ENCODE measurements at places on chromosomes 2 and 18.

- DNase-seq: no peak
Measured at GRCh38 chr2:17388798-17389197, 129.4 kb downstream of the RAD51AP2 start.

DNA sequence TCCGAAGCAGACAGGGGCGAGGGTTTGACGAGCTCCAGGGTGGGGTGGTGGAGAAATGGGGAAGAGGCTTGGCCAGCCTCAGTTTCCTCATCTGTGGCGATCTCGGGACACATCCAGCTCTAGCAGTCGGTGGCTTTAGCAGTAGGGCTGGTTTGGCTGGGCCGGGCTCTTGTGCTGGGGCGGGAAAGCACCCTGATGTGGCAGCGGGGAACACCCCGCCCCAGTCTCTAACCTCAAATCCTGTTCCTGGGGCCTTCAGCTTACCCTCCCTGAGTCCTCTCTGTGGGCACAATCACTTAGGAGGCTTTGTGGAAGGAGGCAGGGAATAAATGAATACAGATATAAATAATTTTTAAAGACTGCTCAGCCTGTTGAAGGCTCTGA, 26.5 kb upstream of the MCFD2 start:
- DNase-seq: peak; percentile 77

DNA sequence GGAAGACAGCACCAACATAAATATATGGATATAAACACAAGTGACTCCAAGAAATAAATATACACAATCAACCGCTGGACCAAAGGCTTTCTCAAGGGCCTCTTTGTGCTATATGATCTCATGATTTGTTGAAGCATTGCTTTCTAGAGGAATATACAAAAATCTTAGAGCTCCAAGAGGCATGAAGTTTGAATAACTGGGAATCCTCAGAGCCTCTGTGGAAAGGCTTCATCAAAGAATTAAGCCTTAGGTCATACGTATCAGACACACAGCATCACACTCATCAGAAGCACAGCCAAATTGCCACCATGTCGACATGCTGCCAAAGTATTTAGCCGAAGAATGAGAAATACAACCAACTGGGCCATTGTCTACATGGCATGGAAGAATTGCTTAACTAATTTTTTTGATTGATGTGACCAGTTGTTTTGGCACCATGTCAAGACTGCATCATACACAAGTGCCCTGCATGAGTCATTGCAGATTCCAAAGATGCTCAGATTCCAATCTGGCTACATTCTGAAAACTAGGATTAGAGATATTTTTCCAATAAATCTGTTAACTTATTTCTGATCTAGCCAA, 860.6 kb upstream of the ZEB2 start:
- no peak for DNase-seq

- no peak for DNase-seq
Measured at GRCh38 chr2:149601141-149601796, 13.7 kb upstream of the MMADHC start.

- DNase-seq: no peak
Measured at GRCh38 chr2:126370201-126370600, 285.8 kb upstream of the GYPC start.

DNA sequence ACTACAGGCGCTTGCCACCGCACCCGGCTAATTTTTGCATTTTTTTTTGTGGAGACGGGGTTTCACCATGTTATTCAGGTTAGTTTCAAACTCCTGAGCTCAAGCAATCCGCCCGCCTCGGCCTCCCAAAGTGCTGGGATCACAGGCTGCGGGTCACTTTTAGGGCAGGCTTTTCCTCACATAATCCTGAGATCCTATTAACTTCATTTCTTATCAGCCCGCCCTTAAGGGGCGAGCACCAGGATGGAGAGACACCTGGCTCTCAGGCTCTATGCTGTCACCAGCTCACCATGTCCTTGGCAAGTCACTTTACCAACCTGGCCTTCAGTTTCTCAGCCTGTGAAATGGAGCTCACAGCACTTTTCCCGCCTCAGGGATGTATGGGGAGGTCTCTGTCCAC, 23.0 kb downstream of the ZFP36L2 start:
- no peak for DNase-seq

DNA sequence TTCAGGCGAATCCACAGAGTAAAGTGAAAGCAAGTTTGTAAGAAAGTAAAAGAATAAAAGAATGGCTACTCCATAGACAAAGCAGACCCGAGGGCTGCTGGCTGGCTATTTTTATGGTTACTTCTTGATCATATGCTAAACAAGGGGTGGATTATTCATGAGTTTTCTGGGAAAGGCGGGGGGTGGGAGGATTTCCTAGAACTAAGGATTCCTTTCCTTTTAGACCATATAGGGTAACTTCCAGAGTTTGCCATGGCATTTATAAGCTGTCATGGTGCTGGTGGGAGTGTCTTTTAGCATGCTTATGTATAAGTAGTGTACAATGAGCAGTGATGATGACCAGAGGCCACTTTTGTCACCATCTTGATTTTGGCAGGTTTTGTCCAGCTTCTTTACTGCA, 59.8 kb downstream of the SLC4A3 start:
- no peak for DNase-seq

GRCh38 chr2:104465981-104466380, 387.9 kb upstream of the POU3F3 start:
- DNase-seq: no peak

DNA sequence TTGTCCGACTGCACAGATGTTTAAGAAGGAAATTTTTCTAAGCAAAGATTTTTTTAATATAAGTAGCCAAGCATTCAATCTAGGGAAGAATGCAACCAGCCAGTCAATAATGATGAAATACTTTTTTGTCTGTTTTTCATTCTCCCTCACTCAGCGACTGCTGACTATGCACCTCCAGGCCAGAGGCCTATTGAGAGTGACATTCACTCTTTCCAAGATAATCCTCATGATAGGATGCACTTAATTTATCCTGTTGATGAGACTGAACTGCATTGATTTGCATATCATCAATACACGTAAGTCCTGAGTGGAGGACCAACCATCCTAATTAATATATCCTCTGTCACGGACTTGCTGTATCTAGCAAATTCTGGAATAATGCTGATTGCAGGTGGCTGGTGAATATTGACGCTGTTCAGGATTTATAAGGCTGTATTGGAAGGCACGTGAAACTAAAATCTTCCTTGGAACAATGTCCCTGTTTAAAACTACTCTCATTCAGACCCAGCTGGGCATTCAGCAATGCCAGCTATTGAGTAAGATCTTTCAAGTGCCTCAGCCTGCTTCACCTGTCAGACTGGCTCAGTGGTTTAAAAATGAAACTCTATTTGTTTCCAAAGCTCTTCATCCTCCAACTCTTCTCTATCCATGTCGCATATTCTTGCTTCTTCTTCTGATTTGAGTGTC, 142.2 kb downstream of the MAP2 start:
- DNase-seq: no peak

DNA sequence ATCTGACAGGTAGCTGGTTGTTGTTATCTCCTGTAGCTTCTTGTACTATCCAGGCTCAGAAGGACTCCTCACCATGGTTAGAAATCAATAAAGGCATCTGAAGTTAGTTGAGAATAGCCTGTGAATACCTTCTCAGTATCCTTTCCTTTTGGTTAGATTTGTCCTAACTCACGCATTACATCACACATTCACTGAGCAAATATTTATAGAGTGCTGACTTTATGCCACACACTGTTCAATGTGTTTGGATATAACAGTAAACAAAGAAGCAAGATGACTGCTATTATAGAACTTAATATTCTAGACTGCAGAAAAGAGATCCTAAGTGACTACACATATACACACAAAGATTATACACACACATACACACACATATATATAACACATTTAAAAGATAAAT, 889.9 kb upstream of the CHAC2 start:
- DNase-seq: no peak

DNA sequence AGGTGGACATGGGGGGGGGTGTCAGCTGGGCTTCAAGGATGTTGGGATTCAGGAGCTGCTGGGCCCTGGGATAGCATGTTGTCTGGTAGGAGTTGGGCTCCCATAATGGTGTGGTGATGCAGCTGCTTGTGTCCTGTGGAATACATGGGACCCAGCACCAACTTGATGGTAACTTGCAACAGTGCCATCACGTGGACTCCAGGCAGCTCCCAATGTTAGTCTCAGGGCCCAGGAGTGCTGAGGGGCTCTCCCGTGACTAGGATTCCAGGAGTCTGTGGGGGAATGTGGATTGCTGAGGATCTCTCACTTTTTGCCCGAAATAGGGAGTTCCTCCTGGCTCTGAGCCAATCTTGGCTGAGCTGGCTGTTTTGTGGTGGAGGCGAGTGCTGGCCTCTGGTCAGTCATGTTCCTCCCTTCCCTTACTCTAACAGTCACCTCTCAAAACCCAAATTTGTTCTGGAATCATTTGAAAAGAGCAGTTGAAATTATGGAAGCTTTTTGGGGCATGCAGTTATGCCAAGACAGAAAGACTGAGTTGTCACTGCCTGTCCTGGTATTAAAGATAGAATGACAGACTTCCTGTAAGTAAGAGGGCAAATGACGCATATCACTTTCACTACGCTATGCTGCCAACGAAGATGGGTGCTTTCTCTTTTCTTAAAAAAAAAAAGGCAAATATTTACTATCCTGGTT, 607.1 kb downstream of the ADCYAP1 start:
- no peak for DNase-seq

GRCh38 chr2:6410313-6410712, 455.4 kb downstream of the CMPK2 start:
- DNase-seq: no peak

GRCh38 chr2:180979749-180980105, 678 bp upstream of the UBE2E3 start:
- DNase-seq: no peak

GRCh38 chr2:208150956-208151355, 5.0 kb upstream of the CRYGB start:
- no peak for DNase-seq

GRCh38 chr2:61193670-61194561, 31.9 kb downstream of the C2orf74 start:
- no peak for DNase-seq

- DNase-seq: no peak
Measured at GRCh38 chr18:24986666-24987302, 365.2 kb downstream of the ZNF521 start.

GRCh38 chr18:22705328-22705727, 227.8 kb upstream of the RBBP8 start:
- no peak for DNase-seq

GRCh38 chr2:144937910-144938709, 418.2 kb upstream of the ZEB2 start:
- DNase-seq: no peak

GRCh38 chr2:165778187-165778556, 15.9 kb downstream of the GALNT3 start:
- no peak for DNase-seq

DNA sequence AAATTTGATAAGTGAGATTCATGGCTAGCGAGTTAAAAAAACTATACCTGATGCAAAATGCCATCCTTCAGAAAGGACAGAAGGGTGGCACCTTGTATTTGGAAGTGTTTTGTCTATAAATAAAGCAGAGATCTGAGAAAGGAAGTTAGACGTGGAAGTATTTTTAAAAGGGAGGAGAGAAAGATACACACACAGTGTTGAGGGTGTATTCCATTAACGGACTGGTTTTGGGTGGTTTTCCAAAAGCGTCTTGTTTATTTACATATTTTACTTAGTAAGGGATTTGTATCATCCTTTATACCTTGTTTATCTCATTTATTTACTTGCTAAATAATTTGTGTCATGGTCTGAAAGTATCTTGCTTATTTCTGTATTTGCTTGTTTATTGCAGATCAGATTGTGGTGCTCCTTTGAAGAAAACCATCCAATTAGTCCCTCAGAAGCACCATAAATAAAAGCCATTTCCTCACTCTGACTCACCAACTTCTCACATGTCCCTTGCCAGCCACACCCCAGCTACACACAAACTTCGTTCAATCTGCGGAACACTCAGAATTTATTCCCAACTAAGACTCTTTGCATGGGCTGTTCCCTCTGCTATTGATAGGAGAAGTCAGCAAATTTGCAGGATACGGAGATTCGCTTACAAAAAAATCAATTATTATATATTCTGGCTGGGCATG, 90.8 kb downstream of the FAM124B start:
- no peak for DNase-seq

DNA sequence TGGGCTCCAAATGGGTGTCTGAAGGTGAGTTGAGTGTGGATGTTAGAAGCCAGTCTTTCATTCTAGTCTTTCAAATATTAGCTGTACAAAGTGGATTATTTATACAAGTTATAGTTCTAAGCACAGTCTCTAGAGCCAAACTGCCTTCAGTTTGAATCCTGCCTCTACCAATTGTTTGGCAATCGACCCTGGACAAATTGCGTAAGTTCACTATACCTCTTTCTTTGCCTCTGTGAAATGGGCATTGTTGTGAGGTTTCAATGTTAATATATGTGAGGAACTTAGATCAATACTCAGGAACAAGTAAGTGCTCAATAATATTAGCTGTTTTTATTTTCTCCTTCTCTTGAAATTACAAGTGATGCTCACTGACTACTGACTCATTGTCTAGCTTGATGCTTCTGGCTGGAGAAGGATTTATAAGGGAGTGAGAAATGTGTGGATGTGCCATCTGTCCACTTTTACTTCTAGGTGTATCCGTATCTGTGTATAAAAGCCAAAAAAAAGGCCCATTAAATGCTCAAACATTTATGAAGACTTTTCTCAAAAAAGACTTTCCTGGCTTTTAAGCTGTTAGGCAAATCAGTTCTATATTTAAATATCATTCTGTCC, 48.1 kb upstream of the RAPH1 start:
- DNase-seq: no peak

GRCh38 chr2:240386326-240386725, 49.1 kb upstream of the GPC1 start:
- no peak for DNase-seq

- DNase-seq: no peak
Measured at GRCh38 chr2:231069379-231070054, 12.8 kb downstream of the PSMD1 start.

- DNase-seq: peak; percentile 16
Measured at GRCh38 chr2:197011801-197012641, 85.5 kb upstream of the PGAP1 start.

- no peak for DNase-seq
Measured at GRCh38 chr2:120381661-120382060, 35.7 kb downstream of the INHBB start.

DNA sequence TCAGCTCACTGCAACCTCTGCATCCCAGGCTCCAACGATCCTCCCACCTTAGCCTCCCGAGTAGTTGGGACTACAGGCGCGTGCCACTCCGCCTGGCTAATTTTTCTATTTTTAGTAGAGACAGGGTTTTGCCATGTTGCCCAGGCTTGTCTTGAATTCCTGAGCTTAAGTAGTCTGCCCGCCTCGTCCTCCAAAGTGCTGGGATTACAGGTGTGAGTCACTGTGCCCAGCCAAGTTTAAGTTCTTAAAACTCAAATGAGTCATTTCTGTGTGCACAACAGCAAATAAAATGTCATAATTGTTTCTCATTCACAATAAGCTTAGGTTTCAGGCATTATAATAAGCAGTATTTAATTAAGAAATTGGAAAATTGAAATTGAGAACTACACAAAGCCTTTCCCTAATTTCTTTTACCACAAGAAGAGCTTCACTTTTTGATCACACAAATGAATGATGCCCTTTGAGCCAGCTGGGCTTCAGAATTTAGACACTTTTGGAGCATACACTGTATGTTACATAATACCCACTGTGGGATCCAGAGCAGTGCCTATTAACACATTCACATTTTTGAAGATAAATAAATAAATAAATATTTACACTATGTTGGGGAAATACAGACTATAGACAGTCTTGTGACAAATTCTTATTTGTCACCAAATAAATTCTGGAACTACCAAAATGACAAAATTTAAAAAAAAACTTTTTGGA, 8.6 kb upstream of the ME2 start:
- no peak for DNase-seq
